ENCODE measurements at places on chromosomes 6 and 20.

DNA sequence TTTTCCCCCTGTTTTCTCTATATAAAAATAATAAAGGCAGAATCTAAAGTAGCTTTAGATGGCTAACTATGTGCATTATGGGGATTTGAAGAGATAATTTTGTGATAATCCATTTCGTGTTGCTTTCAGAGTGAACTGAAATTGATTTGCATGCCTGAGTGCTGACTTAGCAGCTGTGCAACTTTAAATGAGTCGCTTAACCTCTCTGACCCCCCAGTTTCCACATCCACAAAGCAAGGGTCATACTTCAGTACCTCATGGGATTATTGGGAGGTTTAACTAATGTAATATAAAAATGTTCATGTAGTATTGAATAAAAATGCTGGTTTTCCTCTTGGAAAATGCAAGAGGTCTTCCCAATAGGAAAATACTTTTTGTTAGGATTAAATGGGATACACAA is 63.8 kb upstream of the FABP7 start:
- no peak for DNase-seq

- no peak for DNase-seq
Measured at GRCh38 chr6:149861603-149862423, 2.3 kb downstream of the LRP11 start.

DNA sequence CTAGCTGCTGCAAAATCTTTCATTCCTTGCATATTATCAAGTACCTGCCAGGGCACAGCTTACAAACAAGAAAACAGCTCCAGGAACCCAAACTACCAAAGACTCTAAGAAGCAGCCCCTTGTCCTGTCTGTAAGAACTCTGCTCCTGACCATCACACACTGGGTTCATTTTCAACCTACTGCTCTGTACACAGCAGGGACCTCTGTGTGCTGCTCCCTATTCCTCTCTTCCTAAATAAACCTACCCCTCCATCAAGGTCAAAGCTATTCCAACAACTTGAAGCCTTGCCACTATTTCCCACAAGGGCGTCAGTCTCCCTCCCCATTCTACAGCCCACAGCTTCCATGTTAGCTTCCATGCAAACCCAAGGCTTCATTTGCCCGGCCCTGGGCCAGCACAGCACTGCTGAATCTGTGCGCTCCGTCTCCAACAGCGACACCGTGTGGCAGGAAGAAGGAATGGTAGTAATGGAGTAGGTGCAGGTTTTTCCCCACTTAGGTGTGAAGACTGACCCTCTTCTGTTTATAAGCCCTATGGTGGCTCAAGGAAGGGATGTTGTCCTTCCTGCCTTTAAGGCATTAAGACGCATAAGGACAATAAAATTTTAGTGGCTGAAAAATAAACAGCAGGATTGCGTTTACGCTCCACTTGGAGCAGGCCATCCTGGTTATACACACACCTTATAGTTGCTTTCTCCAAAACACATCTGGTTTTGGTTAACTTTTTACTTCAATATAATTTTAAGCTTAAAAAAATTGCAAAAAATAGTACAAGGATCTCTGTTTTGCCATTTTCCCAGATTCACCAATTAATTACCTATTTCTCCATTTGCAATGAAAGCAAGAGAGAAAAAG is 115.2 kb upstream of the NXT1 start:
- no peak for DNase-seq

- DNase-seq = no peak
Measured at GRCh38 chr6:33926451-33926850, 122.6 kb upstream of the MLN start.

- DNase-seq = peak; percentile 95
Measured at GRCh38 chr6:158868890-158869825, 50.0 kb upstream of the EZR start.

DNA sequence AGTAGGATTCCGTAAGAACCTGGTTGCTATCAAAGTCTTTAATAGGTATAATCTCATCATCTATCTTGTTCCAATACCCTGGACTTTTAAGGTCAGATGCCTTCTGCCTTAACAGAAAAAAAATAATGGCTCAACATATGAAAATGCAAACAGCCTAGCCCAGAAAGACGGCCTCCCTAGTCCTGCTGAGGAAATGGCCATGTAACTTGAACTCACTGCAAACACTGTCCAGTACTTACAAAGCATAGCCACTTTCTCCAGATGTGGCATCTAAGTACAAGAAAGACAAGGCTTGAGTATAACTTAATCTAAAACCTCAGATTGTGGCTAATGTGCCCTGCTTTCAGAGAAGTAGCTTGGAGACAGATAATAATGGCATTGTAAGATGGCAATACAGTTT is 26.5 kb downstream of the FASTKD5 start:
- DNase-seq = no peak

DNA sequence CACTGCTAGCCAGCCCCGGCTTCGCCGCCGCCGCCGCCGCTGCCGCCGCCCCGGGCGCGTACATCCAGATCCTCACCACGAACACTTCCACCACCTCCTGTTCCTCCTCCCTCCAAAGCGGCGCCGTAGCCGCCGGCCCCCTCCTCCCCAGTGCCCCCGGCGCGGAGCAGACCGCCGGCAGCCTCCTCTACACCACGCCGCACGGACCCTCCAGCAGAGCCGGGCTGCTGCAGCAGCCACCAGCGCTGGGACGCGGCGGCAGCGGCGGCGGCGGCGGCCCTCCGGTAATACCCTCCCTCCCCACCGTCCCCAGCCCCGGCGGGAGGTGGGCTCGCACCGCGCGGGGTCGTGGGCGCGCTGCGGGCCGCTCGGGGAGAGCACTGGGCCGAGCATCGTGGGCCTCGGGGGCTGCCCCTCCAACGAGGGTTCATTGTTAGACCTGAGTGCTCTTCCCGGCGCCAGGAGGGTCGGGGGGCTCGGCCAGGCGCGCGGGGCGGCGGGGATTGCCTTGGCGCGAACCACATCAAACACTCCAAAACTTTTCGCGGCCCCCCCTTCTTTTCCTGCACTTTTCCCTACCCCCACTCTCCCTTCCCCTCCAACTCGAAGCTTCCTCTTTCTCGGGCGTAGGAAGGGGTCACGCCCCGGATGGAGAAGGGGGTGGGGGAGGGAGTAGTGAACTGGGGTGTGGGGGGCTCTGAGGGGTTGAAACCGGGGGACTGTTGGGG is 827 bp downstream of the E2F3 start:
- DNase-seq = peak; percentile 17

DNA sequence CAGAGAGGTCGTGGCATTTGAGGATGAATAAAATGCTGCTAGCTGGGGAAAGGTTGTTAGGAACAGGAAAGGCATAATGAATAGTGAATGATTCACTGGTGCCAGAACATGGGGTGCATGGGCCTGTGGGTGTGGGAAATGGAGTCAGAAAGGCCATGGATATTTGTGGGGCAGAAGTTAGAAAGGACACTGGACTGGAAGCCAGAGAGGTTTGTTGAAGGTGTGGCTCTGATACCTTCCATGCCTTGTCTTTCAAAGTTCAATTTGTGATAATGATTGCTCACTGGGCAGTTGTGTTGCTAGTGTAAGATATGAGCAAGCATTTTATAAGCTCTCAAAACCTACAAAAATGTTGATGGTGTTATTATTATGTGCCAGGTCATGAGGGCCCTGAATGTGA is 32.7 kb downstream of the LRRC1 start:
- no peak for DNase-seq

DNA sequence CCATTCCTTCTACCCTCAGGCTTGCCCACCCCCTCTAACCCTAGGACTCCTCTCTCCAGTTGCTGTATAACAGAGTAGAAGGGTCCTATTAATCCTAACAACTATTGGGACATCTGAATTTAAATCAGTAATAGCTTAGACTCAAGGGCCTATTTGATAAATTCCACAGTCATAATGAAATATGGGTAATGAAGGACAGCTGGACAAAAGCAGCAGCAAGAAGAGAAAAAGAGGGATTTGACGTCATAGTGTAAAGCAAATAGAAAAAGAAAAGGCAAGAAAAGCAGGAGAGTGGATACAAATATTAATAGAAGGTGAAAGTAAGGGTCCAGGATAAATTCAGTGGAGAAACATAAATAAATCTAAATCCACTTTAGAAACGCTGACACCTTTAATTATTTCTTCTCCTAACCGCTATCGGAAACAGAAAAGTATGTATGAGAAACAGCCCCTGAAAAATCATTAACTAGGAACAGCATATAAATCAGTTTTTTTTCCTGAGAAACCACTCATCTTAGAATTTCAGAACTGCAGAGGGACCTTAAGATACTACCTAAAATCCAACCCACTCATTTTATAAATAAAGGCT is 12.8 kb downstream of the FKBP5 start:
- no peak for DNase-seq

GRCh38 chr6:38924791-38925509 is 123.6 kb upstream of the GLP1R start:
- DNase-seq = no peak

- no peak for DNase-seq
Measured at GRCh38 chr20:61737812-61738443, 327.8 kb downstream of the TAF4 start.

DNA sequence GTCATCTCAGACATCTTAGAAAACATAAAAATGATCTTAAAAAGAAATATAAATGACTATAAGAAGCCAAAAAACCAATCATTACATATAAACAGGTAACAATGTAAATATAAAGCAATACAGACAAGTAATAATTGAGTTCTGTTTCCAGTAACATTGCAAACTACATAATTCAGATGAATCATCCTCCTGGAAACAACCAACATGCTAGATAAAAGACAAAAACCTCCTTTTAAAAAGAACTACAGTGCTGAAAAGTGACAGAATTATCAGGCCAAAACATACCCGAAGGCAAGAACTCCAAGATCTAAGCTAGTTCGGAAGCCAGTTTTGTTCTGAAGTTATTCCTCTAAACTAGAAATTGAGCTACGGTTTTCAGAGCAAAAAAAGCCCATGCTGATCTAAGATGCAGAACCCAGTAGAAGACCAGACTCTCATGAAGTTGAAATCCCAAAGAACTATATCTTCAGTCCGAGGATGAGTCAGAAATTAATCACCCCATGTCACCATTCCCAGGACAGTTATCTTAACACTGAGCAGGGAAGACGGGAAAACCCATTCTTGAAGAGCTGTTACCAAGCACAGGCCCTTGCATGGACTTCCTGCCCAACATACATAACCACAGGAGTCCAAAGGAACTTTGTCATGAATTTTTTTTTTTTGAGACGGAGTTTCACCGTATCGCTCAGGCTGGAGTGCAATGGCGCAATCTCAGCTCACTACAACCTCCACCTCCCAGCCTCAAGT is 9.8 kb downstream of the PGM3 start:
- no peak for DNase-seq

DNA sequence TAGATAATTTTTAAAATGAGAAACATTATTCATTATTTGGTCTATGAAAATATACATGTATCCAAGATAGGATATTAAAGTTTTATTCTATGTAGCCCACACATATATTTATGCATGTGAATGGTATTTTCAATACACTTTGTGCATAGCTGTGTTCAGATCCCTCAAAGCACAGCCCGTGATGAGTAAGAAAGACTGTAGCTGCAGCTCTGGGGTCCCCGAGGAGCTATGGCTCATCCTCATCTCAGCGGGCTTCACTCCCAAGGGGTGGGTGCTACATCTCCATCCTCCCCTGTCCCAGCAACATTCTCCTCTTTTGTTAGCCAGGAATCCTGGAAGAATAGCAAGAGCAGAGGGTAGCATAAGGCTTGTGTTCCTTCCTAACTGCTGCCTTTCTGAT is 130.8 kb downstream of the SAMD5 start:
- DNase-seq = no peak

DNA sequence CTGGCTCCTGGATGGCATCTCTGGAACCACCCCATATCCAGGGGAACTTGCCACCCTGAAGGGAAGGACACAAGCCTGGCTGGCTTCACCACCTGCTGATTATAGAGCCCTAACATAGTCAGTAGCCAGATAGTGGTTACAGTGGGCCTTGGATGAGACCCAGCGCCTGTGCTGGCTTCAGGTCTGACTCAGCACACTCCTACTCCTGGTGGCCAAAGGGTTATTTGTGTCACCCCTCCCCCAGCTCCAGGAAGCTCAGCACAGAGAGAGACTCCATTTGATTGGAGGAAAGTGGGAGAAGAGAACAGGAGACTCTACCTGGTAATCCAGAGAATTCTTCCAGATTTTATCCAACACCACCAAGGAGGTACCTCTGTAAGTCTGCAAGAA is 12.8 kb downstream of the SNX14 start:
- DNase-seq = no peak

GRCh38 chr6:94713446-94713845 is 863.9 kb upstream of the MANEA start:
- DNase-seq = no peak

DNA sequence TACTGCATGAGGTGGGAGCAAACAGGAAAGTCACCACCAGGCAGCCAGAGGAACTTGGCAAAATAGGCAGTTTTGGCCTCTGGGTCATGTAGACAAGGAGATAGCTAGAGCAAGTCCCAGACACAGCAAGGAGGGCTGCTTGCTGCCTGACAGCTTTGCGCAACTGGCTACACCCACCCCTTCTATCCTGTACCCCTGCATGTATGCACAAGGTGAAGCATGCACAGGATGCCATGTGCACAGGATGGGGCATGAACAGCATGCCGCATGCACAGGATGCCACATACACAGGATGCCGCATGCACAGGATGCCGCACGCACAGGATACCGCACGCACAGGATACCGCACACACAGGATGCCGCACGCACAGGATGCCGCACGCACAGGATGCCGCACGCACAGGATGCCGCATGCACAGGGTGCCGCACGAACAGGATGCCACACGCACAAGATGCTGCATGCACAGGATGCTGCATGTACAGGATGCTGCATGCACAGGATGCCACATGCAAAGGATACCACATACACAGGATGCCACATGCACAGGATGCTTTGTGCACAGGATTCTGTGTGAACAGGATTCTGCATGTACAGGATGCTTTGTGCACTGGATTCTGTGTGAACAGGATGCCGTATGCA is 104.9 kb upstream of the IYD start:
- DNase-seq = no peak

DNA sequence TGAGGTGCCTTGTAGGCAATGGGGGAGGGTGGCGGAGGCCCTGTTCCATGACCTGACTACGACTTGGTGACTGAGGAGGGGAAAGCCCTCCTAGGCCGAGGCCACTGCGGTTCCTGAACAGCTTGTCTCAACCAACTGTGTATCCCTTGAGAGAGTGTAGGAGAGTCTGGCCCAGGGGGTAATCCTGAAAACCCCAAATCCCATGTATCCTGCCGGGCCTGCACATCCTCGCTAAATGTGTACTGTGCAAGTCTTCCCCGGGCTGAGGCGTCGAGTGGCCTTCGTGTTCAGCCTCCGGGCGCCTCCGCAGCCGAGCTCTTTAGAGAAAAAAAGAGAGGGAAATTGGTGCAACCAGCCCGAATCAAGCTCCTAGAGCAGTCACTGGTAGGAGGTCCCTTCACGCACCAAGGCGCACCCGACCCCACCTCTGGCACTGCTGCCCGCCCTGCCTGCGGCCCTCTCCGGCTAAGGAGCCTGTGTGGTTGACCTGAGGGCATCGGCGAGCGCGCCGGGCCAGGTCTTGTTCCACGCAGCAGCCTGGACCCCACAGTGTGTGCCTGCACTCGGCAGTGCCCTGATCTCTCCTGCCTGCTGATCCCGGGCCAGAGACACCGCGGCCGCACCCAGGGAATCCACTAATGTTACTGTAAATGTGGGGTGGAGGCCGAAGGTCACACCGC is 7.3 kb downstream of the SIM1 start:
- no peak for DNase-seq

GRCh38 chr20:36010825-36011224 is 42.4 kb downstream of the CNBD2 start:
- DNase-seq = no peak
